Epithelial cell of esophagus (primary cell): ENCODE measurements at places on chromosomes 5 and 9.

DNA sequence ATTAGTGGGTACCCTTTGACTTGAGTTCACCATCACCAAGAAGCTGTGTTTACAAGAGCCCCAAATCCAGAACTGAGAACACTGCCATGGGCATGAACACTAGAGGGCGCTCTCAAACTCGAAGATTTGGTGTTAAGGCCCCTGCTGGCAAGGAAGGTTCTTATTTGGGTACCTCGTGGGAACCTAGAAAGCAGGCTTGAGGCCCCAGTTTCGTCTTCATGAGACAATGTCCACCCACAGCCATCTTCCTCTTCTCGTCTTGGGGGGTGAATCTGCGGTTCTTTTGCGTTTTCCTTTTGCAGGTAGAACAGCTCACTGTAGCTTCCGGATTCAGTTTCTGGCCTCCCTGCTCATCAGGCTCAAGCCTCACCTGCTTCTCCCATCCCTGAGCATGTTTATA lies 184.0 kb downstream of the SEMA5A start:
- peak; percentile 86 for DNase-seq

DNA sequence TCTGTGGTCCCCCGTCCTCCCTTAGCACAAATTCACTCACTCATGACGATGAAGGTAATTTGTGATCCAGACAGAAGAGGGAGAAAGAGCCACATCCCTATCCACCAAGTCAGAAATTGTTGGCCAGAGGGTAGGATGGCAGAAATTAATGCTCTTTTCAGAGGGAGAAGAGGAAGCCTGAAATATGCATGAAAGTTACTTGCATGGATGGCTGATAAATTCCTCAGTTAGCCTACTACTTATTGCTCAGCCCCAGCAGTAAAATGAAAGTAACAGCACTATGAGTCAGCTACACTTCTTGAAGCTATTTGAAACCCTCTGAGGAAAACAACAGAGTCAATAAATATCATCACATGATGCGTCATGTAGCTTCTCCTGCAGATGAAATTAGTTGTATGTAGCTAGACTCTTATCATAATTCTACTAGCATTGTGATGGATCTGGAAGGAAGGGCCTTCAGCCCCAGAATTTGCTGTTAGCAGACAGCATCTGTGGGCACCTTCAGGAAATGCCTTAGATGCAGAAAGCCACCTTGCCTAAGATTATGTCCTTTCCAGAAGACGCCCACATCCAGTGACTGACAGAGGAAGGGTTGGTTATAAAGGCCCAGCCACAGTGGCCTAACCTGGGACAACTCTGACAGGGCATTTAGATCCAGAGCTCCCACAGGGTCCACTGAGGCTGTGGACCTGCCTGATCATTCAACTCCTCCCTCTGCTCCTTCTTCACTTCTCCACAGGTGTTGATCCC lies 81.2 kb upstream of the CCDC112 start:
- DNase-seq = peak; percentile 82

GRCh38 chr5:153400931-153401330 lies 89.5 kb upstream of the GRIA1 start:
- peak; percentile 27 for DNase-seq

GRCh38 chr9:38697776-38698300 lies 22.1 kb downstream of the FAM240B start:
- no peak for DNase-seq

GRCh38 chr5:109876030-109876725 lies 186.5 kb downstream of the MAN2A1 start:
- DNase-seq = no peak

DNA sequence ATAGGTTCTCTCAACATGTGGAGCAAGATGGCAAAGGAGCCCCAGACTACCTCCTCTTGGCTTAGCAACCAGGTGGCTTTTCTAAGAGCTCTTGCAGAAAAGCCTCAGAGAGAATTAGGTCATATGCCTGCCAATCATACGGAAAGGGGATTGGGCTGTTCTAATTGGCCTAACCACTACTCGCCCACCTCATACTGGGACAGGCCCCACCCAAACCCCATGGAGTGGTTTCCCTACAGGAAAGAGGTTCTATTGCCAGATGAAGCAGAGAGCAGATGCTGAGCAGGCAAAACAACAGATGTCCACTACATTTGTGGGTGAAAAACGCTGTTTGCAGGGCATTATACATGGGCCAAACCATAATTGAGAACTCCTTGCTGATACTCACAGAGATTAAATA lies 29.0 kb downstream of the ABLIM3 start:
- no peak for DNase-seq

GRCh38 chr5:1931604-1932231 lies 49.0 kb upstream of the IRX4 start:
- peak; percentile 16 for DNase-seq

DNA sequence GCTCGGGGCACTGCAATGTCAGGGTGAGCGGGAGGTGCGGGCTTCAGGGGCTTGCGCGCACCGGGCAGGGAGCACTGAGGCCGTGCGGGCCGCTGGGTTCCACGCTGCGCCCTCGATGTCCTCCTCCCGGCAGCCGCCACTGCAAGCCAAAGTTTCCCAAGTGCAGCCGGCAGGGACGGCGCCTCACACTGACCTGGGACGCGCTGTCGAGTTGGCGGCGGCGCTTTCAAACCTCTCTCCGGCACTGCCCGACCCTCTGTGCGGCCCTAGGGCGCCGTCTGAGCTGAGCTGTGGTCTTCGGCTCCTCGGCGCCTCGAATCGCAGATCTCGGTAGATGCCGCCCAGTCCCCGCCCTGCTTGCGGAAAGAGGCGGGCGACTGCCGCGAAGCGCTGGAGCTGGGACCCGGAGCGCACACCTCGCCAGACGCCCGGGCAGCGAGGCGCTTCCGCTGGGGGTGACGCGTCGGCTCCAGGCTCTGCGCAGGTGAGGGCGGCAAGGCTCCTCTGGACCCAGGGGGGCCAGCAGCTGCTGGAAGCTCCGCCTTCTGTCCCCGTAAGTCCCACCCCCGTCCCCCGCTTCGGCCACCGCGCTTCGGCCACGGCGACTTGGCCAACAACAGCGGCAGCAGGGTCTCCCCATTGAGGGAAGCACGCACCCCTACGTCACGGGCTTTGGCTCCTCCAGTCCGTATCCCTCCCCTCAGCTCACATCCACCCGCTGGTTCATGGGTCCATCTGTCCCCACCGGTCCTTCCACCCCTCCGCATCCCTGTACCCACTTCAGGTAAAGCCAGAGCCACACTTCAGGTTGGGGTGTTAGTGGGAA lies at the start of gene ANKRD34B:
Gene ANKRD34B, minus strand, starts transcription at position 320 of the 826 bp plus-strand sequence. CDS start 10,261 bp downstream, outside the sequence.
- DNase-seq = peak; percentile 33

DNA sequence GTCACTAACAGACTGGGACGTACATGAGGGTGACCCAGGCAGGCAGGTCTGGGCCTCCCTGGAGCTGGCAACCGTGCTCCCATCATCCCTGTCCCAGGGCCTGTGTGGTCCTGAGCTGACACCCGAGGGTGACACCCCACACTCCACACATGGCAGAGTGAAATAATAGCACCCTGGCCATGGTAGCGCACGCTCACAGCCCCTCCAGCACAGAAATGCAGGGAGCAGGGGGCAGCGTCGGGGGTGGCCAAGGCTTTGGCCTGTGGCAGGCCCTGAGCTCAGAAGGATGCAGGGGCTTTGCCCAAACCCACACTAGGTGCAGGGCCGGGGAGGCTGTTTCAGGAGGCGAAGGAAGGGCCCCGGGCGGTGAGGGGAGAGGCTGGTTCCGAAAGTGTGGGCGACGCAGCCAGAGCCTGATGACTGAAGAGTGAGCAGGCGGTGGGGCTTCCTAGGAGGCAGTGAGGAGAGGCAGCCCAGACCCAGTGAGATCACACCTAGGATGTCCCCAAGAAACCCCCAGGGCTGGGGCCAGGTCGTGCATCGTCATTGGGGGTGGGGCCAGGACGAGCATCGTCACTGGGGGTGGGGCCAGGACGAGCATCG lies 12.9 kb downstream of the OR2V2 start:
- DNase-seq = peak; percentile 64

GRCh38 chr9:2725898-2726649 lies 8.8 kb downstream of the KCNV2 start:
- DNase-seq = no peak

DNA sequence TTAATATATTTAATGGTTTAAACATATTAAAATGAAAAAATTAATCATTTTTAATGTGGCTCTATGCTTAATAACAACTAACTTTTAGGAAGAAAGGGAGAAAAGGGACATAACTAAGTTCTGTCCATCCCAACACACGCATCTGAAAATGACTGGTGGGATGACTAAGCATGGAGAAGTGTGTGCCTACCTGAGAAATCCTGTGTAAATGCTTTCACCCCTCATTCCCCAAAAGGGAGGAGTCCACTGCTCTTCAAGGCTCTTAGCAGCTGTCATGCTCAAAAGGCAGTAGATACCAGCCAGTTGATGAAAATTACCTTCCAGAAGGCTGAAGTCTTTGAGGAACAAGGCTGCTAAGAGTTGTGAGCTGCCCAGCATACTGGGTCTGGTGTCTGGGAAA lies 130.9 kb downstream of the NFIB start:
- DNase-seq = peak; percentile 78
